ENCODE measurements at places on chromosomes 7 and 10. TPM values are rescaled to one million over a fixed set of nuclear protein-coding genes. Genes with fewer than 3 reads are reported as not detected.
A peak's percentile ranks its signal among the peaks of the same experiment; 100 is the strongest.

Gene PTF1A
- not detected for total RNA-seq

Gene LRGUK
- total RNA-seq, result not detected

Gene TEX36
- total RNA-seq, result not detected

Gene SLC26A3
- total RNA-seq, result not detected

Gene CYP2C18
- not detected for total RNA-seq

Gene COL17A1
- total RNA-seq, result not detected

Gene PON1
- total RNA-seq, result not detected

Gene ADCY1
- total RNA-seq, result 0.06 TPM

GRCh38 chr10:11335167-11335652, 276.2 kb downstream of the USP6NL start:
- no peak for DNase-seq

DNA sequence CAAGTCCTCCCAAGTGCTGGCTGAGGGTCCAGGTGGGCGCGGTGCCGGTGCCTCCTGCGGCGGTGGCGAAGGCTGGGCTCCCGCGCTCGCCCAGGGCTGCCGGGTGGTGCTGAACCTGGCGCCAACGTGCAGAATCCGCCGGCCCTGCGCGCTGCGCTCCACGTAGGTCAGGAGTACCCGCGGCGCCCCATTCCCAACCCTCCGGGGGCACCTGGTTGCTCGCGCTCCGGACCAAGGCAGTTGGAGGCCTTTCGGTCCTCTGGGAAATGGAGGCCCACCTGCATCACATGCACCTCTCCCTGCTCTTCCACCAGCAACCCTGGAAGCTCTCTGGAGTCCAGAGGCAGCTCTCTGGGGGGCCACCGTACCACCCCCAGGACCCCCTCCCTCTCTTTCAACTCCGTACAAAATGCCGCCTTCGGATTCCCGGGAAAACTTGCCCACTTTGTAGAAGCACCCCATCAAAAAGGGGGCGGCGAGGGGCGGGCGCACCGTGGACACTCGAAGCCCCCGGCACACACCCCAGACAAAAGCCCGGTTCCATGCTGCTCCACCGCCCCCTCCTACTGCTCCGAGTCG, 745 bp downstream of the SLC16A9 start:
- peak; percentile 18 for DNase-seq

GRCh38 chr10:63798599-63799498, 277.6 kb downstream of the REEP3 start:
- no peak for DNase-seq

DNA sequence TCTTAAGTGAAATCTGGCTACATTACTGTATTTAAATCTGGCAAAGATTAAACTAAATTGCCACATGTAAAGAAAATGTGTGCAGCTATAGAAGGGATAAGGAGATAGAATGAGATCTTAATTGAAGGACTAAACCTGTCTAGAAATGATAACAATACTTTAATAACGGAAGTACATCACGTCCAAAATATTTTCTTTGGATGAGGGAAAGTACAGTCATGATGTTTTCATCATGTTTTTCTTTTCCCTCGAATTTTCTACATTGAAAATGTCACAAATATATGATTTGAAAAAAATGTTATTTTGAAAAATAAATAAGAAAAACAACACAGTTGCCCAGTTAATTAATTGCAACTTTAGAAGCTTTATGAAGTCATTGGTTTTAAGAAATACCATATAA, 143.9 kb downstream of the ETV1 start:
- DNase-seq, result no peak

DNA sequence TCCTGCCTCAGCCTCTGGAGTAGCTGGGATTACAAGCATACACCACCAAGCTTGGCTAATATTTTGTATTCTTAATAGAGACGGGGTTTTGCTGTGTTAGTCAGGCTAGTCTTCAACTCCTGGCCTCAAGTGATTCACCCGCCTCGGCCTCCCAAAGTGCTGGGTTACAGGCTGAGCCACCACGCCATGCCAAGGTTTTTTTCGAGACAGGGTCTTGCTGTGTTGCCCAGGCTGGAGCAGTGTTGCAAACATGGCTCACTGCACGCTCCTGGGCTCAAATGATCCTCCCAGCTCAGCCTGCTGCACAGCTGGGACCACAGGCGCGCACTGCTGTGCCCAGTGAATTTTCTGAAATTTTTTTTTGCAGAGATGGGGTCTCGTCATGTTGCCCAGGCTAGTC, 3.3 kb upstream of the SEC31B start:
- no peak for DNase-seq

DNA sequence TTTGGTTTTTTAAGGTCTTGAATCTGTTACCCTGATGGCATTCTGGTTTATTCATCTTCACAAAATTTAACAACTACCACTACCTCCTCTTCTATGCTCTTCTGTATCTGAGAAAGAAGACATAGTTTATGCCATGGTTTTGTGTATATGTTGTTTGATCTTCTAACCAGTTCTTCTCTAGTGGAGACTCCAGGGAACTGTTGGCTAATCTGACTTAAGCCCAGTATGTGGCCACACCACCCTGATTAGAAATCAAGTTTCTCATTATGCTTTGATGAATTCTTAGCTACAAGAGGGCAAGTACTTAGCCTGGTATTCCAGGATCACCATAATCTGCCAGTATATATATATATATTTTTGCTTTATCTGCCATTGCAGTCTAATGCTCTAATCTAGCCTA, 99.5 kb upstream of the MXI1 start:
- DNase-seq, result no peak

GRCh38 chr7:91031757-91032156, 232.5 kb upstream of the FZD1 start:
- no peak for DNase-seq

GRCh38 chr7:46572691-46573090, 651.6 kb upstream of the IGFBP3 start:
- DNase-seq, result no peak

DNA sequence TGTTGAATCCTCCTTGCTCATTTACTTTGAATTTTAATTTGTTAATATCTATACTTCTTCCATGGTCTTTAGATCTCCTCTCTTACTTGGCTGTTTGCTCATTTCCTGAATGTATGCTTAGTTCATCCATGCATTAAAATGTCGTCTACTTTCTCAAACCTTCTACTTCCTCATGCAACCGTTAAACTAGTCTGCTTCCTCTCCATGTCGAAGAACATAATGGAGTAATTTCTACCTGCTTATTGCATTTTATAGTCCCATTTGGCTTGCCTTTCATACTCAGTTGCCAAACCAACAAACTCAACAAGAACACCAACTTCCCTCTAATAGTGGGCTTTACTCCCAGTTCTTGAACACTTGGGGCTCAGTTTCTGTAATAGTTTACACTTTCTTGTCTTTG, 43.8 kb upstream of the SEMA3D start:
- DNase-seq, result no peak

DNA sequence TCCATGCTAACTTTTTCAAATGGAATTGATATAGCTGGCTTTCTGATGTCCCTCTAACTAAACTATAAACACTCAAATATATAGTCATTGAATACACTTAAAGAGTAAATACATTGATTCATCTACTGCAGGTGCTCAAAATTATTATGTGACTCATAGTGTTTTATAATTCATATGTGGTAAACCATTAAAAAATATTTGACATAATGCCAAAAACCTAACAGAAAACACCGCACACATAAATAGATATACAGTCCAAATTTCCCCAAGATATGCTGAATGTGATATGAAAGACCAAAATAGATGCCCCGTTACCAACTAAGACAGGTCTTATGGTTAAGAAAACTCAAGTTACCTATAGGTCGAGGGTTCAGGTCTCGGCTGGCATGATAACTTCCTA, 171.7 kb upstream of the SEMA3E start:
- DNase-seq, result no peak

DNA sequence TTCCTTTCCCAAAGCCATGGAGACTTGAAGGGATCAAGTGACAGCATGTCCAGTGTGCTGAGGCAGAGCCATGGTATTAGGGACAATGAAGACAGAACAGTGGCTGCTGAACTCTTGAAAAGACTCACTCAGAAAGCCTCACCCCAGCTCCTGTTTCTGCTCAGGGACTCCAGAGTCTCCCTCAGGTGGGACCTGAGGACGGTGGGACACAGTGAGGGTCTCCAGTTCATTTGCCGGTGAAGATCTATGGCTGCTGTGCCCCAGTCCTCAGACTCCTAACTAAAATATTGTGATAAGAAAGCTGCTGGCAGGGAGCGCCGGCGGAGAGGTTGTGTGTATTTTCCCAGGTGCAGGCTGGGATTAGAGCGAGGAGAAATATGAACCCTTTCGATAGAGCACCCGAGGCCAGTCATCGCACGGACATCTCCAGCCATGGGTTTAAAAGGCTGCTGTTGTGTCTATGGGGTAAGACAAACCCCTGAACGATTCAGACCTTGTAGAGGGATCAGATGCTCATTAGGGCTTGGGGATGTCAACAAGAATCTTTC, 57.2 kb downstream of the C7orf25 start:
- DNase-seq, result no peak

- no peak for DNase-seq
Measured at GRCh38 chr7:139733751-139734150, 44.0 kb downstream of the HIPK2 start.

DNA sequence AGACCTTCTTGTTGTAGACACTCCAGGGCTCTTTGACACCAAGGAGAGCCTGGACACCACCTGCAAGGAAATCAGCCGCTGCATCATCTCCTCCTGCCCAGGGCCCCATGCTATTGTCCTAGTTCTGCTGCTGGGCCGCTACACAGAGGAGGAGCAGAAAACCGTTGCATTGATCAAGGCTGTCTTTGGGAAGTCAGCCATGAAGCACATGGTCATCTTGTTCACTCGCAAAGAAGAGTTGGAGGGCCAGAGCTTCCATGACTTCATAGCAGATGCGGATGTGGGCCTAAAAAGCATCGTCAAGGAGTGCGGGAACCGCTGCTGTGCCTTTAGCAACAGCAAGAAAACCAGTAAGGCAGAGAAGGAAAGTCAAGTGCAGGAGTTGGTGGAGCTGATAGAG, 5.5 kb downstream of the GIMAP7 start:
- peak; percentile 43 for DNase-seq

DNA sequence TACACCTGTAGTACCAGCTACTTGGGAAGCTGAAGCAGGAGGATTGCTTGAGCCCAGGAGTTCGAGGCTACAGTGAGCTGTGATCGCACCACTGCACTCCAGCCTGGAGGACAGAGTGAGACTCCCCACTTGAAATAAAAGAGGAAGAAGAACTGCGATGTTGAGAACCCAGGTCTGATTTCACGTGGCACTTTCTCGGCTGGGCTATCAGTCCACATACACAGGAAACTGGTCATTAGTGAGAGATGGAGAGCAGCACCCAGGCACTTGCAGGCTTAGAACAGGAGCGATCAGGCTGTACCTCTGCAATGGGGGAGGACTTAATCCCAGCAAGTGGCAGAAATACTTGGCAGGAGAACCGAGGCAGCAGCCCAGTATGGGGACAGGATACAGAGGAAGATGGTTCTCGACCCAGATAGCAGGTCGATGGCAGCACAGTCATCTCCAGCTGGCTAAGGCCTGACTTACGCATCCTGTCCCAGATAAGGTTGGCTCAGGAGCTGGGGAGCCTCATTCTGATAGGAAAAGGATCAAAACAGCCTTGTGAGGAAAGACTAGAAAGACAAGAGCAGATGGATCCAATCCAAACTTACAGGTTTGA, 487.7 kb upstream of the AUTS2 start:
- DNase-seq, result no peak

GRCh38 chr10:32167450-32167849, 111.2 kb upstream of the KIF5B start:
- no peak for DNase-seq

DNA sequence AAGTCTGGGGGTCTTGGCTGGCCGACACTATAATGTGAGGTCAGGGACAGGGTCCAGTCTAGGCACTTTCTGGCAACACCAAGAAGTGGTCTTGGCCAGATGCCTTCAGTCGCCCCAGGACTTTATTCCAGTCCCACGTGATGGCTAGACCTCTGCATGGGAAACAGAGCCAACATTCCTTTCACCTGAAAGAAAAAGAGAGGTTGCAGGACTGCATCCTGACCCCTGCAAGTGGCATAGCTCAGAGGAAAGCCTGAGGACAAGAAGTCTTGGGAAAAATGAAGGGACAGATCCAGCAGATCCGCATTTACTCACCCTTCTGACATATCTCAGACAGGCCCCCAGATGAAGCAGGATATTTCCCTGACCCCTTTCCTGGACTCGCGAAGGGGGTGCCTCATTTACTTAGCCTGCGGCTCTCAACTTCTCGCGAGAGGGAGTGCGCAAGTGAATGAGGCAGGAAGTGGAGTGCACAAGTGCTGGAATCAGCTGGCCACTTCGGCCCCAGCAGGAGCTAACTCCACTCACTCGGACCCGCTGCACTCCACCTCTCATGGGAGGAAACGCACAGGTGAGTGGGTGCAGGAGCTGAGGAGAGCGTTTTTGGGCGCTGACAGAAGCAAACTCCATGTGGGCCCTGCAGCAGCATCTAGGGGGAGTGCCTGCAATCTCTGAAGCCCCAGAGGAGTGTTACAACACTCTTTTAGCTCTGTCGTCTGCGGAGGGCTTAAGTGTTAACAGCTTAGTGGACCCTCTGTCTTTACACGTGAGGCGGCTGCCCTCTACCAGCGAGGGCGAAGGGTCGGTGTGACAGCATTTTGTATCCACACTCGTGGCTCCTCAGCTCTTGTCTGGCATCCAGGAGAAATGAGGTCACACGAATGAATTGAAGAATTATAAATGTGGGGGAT, 916.2 kb upstream of the GHITM start:
- no peak for DNase-seq

Measured in activated naive CD8-positive, alpha-beta T cell treated with anti-CD3 and anti-CD28 coated beads for 36 hours (primary cell).